ENCODE measurements at places on chromosomes 2 and 18.

DNA sequence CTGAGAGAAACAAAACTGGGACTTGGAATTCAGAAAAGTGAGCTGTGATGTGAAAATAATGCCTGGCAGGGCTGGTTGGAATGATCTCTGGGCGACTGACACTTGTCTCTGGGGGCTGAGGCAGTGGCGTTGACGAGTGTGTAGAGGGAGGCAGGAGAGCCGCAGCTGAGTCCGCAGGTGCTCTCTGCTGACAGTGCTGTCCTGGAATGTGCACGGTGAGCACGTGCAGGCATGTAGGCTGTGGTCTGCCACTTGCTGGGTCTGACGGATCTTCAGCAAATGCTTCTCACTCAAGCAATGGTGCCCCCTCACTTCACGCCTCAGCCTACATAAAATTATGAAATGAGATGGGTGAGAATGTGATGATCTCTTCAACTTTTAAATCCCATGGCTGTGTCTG lies 38.5 kb upstream of the ATP9B start:
- DNase-seq: no peak

DNA sequence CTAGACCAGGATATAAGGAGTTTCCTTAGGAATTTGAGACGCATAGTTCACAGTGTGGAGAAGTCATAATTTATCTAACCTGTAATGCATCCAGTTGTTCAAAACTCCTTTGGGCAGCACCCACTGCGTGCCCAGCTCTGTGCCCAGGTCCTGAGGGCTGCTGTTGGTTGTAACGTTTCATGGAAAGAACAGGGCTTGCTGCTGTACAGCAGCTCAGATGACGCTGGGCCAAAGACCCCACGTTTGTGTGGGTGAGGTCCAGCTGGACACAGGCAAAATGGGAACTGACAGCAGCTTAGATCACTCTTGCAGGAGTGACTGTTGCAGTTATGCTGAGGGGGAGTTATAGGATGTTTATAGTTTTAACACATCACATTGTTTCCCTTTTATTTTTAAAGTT lies 30.0 kb upstream of the HS6ST1 start:
- DNase-seq: no peak

- DNase-seq: no peak
These were observed 222.7 kb downstream of the CDH2 start for GRCh38 chr18:27954226-27954625.

GRCh38 chr18:67517444-67517765 lies 885 bp upstream of the DSEL start:
- DNase-seq: no peak

- DNase-seq: no peak
These were observed 86.1 kb downstream of the GBX2 start for GRCh38 chr2:236082061-236082460.
